ENCODE measurements at places on chromosomes 11 and 22.

DNA sequence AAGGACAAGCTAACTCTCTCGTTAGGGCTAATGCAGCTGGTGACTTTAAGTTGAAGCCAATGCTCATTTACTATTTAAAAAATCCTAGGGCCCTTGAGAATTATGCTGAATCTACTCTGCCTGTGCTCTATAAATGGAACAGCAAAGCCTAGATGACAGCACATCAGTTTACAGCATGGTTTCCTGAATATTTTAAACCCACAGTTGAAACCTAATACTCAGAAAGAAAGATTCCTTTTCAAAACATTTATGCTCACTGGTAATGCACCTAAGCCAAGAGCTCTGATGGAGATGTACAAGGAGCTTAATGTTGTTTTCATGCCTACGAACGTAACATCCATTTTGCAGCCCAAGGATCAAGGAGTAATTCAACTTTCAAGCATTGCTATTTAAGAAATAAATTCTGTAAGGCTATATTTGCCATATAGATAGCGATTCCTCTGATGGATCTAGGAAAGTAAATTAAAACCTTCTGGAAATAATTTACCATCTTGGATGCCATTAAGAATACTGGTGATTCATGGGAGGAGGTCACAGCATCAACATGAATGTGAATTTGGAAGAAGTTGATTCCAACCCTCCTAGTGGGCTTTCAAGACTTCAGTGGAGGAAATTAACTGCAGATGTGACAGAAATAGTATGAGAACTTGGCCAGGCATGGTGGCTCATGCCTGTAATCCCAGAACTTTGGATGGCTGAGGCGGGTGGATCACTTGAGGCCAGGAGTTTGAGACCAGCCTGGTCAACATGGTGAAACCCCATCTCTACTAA, 14.5 kb downstream of the XNDC1N start:
- no peak for DNase-seq

DNA sequence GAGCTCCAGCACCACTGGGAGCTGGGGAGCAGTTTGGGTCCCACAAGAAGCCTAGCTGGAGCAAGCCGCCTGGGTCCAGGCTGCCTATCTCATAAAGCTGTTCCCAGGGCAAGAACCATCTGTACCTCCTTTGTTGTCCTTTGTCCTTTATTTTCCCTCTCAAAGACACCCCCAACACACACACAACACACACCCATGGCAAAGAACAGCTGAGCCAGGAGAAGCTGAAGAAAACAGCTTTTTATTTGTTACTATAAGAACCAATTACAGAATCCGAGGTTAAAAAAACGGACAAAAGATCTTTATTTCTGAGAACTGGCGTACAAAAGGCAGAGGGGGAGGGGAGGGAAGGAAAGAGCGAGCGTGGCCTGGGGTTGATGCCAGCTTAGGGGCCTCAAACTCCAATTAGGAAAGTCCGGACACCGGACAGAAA, 1.7 kb upstream of the TUT1 start:
- DNase-seq: no peak

- no peak for DNase-seq
Observed at GRCh38 chr22:29217827-29218757, 12.4 kb downstream of the EMID1 start.

DNA sequence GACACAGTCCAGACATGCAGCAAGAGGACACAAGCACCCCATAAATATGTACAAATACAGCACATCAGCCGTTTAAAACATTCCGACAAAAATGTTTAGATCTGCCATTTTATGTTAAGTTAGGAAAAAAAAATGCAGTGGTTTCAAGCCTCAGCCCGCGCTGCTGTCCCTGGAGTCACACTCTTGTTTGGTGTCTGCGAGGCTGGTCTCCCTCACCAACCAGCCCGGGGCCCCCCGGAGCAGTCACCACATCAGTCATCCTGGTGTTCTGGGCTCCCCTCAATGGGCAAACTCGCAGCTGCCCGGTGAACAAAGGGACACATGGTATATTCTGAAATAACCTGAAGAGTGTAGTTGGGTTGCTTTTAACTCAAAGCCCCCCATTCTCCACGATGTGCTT, 1022.2 kb downstream of the BRD1 start:
- no peak for DNase-seq

DNA sequence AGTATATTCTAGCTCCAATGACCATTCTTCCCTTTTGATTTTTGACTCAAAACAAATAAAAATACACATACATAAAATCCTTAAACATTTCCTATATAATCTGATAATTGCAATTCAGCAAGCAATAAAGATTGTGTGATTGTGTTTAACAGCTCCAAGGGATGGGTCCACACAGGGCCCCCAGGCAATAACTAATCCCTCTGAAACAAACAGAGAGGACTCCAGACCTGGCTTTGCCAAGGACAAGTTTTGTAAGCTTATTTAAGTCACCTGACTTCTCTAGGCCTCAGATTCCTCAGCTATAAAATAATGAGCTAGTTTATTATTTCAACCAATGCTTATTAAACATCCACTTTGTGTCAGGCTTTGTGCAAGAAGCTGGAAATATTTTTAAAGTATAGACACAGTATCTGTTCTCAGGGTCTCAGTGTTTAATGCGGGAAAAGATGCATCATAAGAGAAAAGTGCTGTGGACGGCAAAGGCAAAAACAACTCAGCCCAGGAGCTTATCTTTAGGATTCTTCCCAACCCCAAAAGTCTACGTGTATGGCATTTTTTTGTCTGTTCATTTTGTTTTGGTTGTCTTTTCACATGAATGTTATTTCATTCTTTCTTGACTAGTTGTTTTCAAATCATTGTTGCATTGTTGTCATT, 20.1 kb downstream of the FZD4 start:
- no peak for DNase-seq

- DNase-seq: no peak
Observed at GRCh38 chr11:84830372-84830771, 796.8 kb downstream of the DLG2 start.

- no peak for DNase-seq
Observed at GRCh38 chr11:2304506-2305139, 2.8 kb downstream of the TSPAN32 start.

- no peak for DNase-seq
Observed at GRCh38 chr11:92865352-92865751, 104.1 kb upstream of the MTNR1B start.

DNA sequence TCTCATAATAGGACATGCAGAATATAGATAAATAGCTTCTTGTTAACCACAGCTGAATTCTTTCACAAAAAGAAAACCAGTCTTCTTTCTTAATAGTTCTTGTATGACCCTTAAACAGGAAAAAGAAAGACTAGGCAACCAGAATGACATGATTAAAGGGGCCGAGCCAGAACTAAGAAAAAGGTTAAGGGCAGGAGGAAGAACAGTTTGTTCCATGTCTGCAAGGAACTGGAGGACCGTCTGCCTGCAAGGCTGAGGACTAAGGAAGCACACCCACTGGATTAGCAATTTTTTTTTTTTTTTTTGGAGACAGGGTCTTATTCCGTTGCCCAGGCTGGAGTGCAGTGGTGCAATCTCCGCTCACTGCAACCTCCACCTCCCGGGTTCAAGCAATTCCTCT, 26.0 kb upstream of the TMPRSS5 start:
- DNase-seq: no peak

DNA sequence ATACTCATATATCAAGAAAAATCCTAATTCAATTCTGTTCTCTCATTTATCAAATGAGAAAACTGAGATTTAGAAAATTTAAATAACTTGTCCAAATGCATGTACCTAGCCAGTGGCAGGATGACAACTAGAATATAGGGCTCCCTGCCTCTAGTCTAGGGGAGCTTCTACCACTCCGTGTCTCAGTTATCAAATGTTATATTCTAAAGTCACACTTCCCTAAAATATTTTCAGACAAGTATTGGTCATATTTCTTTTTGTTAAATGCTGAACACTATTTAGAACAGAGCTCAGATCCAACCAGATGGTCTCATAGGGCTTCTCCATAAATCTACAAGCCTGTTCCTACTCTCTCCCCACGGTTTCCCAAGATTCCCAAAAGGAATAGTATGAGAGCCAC, 26.3 kb downstream of the KCNJ1 start:
- no peak for DNase-seq
